DMS153 (cell line): ENCODE measurements at places on chromosomes 12 and 14.
A peak's percentile ranks its signal among the peaks of the same experiment; 100 is the strongest.

GRCh38 chr12:95197636-95198035, 19.6 kb downstream of the FGD6 start:
- DNase-seq, result no peak

DNA sequence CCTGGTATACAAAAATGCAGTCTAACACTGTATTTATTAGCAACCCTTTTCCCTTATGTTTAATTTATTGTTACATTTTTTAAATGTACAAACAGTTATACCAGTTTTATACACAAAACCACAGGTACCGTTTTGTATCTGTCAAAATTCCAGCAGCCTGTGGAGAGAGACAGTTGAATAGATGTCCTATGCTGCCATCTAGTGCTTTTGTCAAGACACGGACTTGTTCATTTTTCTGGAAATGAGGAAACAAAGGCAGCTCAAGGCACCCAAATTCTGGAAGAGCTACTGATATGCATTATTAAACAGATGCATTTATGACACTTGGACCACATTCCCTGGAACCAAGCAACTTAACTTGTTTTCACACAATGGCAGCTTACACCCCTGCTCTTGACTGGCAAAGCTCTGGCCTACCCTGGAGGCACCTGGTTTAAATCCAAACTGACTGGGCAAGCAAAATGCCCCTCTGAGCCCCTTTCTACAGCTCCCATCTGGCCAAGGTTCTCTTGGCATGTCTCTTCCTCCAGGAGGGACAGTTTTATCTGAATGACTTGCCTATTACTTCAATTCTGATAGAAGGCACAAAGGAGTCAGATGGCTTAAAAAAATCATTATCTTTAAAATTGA, 286.9 kb upstream of the PRKD1 start:
- DNase-seq, result peak; percentile 63

DNA sequence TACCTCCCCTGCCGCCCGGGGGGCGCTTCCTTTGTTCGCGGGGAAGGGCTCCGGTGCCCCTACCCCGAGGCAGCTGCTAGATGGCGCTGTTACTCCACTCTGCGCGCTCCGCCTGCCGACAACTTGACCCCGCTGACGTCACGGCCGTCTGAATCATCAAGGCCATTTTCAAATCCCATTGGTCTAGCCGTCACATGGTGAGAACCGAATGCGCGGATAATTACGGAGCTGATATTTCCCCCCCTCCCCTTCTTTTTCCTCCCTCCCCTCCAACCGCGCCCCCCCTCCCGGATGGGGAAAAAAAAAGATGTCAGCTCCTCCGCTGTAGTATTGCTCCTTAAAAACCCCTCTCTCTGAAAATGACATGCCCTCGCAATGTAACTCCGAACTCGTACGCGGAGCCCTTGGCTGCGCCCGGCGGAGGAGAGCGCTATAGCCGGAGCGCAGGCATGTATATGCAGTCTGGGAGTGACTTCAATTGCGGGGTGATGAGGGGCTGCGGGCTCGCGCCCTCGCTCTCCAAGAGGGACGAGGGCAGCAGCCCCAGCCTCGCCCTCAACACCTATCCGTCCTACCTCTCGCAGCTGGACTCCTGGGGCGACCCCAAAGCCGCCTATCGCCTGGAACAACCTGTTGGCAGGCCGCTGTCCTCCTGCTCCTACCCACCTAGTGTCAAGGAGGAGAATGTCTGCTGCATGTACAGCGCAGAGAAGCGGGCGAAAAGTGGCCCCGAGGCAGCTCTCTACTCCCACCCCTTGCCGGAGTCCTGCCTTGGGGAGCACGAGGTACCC, at the start of gene HOXC10:
Gene HOXC10 (plus strand): TSS at position 246 of the 791 bp plus-strand sequence. CDS start 114 bp downstream, at position 360.
- DNase-seq, result peak; percentile 37

DNA sequence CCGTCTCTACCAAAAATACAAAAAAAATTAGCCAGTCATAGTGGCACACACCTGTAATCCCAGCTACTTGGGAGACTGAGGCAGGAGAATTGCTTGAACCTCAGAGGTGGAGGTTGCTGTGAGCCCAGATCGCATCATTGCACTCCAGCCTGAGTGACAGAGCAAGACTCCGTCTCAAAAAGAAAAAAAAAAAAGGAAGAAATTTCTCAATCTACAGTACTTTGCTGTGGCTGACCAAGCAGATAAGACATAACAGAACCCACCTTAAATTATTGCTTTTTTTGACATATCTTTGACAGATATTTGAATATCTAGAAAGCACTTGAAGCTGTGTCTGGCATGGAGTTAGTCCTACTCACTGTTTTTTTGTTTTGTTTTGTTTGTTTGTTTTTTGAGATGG, 34.9 kb upstream of the HNF1A start:
- DNase-seq, result no peak

GRCh38 chr14:101219896-101220703, 316.6 kb upstream of the RTL1 start:
- no peak for DNase-seq

GRCh38 chr12:126915309-126915708, 1351.7 kb upstream of the TMEM132C start:
- DNase-seq, result no peak

GRCh38 chr14:101040538-101041442, 137.3 kb upstream of the RTL1 start:
- no peak for DNase-seq

DNA sequence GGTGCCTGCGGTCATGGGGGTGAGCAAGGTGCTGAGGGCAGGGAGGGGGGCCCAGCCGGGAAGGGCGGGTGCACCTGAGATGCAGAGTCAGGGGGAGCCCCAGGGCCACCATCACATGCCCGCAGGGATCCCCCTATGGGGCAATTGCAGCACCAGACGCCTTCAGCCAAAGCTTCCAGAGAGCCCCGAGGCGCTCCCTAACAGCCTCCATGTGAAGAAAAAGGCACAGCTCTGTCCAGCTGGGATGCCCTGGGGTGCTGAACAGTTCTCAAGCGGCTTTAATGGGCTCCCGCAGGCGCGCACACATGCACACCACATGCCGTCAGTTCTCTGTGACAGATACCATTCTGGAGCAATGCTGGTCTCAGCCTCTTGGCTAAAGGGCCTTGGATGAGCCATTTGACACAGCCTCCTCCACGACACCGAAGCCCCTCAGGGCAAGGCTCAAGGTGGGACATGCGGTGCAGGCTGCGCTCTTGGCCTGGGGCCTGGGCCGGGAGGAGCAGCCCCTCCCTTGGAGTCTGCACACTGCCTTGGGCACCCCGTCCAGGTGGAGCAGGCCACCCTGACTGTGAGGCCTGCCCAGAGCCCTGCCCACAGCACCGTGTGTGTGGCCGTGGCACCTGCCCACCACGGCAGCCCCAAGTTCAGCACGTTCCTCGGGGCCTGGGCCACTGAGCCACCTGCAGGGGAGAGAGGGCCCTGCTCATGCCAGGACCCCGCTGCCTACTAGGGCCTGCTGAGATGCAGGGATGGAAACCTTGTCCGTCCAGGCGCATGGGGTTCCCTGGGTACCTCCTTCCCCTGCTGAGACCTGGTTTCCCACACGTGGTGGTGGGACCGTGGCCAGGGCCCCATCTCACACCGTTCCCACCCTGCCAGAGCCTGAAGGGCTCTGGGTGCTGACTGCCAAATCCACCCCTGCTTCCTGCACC, 7.7 kb downstream of the XRCC3 start:
- DNase-seq, result no peak

DNA sequence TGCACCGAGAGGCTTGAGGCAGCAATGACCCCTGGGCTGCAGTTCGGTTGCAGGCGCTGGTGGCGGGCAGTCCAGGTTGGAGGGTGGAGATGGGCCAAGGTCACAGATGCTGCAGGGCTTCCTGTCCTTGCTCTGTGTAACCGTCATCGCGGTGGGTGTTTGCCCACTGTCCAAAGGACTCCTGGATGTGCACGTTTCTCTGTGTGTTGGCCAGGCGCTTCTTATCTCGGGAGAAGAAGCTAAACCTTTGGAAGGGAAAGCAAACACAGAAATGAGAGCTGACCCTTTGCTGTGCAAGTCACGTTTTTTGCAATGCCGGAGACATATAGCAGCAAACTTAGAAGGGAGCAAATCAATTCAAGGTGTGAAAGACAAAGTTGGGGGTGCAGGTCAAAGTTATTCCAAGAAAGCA, 14.5 kb downstream of the SNRNP35 start:
- no peak for DNase-seq

DNA sequence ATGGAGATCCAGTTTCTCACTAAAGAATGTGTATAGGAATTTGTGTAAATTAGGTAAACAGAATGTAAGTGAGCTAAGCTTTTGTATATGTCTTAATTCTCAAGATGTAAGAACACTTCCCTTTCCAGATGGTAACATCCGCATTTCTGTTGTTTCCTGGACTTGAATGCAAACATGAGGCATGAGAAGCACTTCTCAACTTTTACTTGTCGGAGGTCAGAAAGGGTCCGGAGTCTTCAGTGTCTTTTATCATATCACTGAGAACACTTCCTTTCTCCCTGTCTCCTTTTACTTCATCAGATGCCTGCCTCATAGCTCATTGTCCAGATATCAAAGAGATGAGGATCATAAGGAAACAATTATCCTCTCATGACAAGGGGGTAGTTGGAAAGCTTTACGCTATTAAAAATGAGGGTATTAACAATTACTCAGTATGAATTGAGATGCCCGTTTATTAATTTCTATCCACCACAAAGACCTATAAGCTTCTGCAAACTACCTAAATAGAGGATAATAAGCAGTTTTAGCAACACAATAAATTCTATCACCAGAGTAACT, 214.1 kb upstream of the FLRT2 start:
- DNase-seq, result no peak

- no peak for DNase-seq
Observed at GRCh38 chr12:54404061-54405004, 14.7 kb downstream of the ITGA5 start.

- peak; percentile 93 for DNase-seq
Observed at GRCh38 chr14:96095581-96096476, 56.7 kb downstream of the C14orf132 start.

DNA sequence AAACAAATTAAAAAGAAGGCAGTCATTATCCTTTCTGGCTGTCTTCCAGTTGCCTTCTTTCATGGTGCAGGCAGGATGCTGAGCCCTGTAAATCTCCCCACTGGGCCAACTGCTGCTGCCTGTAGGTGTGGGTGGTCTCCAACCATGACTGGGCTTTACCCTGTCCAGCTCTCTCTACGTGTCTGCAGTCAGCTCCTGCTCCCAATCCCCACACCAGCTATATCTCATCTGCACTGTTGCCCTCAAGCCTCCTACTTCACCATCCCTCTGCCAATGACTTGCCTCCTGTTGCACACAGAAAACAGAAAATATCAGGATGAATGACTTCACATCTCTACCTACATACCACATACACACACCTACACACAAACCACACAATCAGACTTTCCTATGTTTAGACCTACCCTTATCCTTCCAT, 39.7 kb upstream of the PSMA6 start:
- no peak for DNase-seq

GRCh38 chr12:57893431-57894353, 47.2 kb upstream of the CTDSP2 start:
- peak; percentile 48 for DNase-seq

- no peak for DNase-seq
Observed at GRCh38 chr14:93962701-93963601, 13.4 kb downstream of the ASB2 start.

GRCh38 chr12:120738252-120739030, 12.8 kb downstream of the ACADS start:
- DNase-seq, result no peak

DNA sequence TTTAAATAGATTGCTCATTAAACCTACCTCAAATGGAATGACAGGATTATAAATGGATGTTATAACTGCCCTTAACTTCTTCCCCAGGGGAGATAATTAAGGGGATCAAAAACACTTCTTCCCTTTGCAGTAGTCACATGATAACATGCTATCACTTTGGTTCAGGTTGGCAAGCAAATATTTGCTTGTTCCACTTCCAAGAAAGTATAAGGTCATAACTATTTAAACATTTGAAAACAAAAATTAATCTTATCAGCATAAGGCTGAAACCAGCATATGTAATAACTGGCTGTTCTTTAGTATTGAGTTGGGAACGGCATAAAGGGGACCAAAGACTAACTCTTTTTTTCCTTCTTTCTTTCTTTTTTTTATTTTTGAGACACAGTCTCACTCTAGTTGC, 2.4 kb upstream of the LYZ start:
- DNase-seq, result no peak

DNA sequence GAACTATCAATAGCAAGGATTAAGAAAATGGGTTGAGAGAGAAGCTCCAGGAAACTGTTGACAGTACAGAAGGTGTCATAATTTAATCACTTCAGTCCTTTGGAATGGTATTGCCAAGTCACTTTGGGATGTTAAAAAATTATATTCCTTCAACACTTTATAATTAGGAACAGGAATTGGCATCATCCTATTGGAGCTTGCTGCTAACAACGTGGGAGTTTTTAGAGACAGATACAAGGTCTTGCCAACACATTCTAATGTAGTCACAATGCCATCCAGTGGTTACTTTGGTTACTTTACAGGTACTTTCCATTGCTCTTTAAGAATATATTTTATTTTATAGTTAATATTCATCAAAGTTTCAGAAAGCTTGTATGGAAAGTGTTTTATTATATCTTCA, 310.1 kb downstream of the SYT1 start:
- DNase-seq, result no peak

GRCh38 chr12:53173085-53173715, 7.3 kb upstream of the ZNF740 start:
- no peak for DNase-seq

GRCh38 chr14:37901978-37902377, 305.7 kb upstream of the SSTR1 start:
- DNase-seq, result no peak

DNA sequence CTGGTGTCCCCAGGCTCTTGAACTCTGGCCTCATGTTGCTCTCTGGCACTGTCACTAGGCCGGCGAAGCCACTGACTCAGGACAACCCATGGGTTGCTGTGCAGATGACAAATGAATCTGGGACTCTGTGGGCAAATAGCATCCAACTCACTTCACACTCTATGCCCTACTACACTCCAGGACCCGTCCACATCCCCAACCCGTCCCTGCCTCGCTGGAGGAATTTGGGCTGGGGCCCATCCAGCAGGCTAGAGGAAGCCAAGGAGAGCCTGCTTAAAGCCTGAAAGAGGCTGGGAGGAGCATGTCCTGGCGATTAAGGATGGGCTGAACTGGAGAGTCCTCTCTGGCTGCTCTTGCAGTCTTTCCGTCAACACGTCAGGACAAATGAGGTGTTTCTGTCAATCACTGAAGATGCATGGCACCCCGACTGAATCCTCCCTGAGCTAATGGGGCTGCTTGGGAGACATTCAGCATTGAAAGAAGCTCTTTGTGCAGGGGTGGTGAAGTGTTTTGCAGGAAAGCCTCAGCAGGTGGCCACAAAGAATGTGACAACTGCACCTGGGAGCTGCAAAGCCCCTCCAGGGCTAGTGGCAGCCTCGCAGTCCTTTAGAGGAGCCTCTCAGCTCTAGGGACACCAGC, 71.7 kb downstream of the ANO2 start:
- no peak for DNase-seq

- no peak for DNase-seq
Observed at GRCh38 chr14:71383510-71383909, 476.3 kb downstream of the PCNX1 start.

DNA sequence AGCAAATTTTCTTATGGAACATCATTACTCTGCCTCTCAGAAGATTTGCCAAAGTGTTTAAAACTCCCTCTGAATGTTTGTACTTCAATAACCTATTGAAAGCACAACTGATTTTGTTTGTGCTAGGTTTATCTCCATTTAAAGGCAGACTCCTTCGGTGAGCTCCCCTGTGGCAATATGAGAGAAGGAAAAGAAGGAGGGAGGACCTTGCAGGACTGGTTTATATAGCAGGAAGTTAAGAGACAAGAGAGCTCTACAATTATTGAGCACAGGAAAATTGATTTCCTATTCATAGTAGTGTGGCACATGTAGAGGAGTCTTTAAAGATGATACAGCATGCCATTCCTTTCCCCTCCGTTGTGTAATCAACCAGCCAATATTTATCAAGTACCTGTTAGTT, 75.5 kb downstream of the PDE3A start:
- no peak for DNase-seq

GRCh38 chr14:100687386-100687785, 39.3 kb upstream of the DLK1 start:
- no peak for DNase-seq
